ENCODE measurements at places on chromosomes 5 and 9. TPM values are rescaled to one million over a fixed set of nuclear protein-coding genes. Genes with fewer than 3 reads are reported as not detected.
A peak's percentile ranks its signal among the peaks of the same experiment; 100 is the strongest.

Gene ANKRD20A1
- 0.77 TPM for total RNA-seq

DNA sequence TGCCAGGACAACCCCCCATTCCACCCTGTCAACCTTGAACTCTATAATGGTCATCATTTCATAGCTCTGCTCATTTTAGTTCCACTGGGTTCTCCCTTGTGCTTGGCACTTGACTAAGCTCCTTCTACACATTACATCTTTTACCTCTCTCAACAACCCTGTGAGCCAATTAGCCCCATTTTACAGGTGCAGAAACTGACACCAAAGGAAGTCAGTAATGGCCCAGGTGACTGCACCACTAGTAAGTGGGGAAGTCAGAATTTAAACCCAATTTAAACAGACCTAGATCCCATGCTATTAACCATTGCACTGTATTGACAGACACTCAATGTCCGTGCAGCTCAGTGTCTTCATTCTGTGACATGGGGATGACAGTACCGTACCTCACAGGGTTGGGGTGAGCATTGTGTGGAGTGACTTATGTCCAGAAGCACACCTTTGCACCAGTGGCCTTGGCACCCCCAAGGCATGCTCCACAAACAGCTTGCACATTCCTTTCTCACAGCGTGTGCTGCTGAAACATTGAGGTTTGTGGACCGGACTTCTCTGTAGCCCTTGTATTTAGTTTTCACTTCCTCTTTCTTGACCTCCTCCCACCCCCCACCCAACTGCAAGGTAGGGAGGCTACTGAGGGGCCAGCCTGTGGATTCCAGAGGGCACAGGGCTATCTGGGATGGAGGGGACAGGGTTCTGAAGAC is 23.1 kb downstream of the IRF1 start:
- H3K27me3 ChIP-seq, result no peaks in the 10 kb centered on the region
- no peak overlapping the region for H3K4me3 ChIP-seq
- H3K4me1 ChIP-seq, result peaks cover 25% of the 10 kb centered on the region
- no peak overlapping the region for H3K27ac ChIP-seq

GRCh38 chr5:119829341-119829740 is 200.0 kb downstream of the FAM170A start:
- no peak overlapping the region for H3K27ac ChIP-seq
- no peaks in the 10 kb centered on the region for H3K36me3 ChIP-seq
- no peaks in the 10 kb centered on the region for H3K27me3 ChIP-seq
- H3K4me1 ChIP-seq, result no peaks in the 10 kb centered on the region
- H3K4me3 ChIP-seq, result no peak overlapping the region

Gene CAVIN4
- not detected for total RNA-seq

DNA sequence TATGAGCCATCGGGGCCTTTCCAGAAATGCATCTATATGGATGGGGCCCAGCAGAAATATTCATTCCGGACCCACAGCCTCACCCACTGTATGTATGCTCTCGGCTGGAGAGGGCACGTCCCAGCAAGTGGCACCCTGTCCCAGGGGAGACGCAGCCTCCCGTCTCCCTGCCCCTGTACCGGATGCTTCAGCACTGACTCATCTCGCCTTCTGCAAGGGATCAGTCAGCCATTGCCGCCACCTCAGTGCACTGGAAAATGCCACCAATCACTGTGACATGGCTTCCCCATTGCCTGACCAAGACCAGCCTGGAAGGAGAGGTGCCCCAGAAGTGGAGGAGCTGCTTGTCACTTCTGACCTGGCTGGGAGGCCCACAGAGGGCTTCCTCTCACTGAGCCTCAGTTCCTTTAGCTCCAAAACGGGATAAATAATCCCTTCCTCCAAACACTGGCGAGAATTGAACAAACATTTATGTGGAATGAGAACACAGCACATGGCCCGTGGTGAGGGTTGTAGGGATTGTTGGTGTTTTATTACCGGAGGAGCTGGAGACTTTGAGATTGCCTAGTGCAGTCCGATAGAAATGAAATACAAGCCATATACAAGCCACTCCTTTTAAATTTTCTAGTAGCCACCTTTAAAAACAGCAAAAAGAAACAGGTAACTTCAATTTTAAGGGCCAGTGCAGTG is 43.9 kb upstream of the ORM1 start:
- H3K27ac ChIP-seq, result no peak overlapping the region
- H3K36me3 ChIP-seq, result no peaks in the 10 kb centered on the region
- no peak overlapping the region for H3K4me3 ChIP-seq
- no peaks in the 10 kb centered on the region for H3K27me3 ChIP-seq
- DNase-seq, result peak; percentile 16
- H3K4me1 ChIP-seq, result peaks cover 10% of the 10 kb centered on the region

DNA sequence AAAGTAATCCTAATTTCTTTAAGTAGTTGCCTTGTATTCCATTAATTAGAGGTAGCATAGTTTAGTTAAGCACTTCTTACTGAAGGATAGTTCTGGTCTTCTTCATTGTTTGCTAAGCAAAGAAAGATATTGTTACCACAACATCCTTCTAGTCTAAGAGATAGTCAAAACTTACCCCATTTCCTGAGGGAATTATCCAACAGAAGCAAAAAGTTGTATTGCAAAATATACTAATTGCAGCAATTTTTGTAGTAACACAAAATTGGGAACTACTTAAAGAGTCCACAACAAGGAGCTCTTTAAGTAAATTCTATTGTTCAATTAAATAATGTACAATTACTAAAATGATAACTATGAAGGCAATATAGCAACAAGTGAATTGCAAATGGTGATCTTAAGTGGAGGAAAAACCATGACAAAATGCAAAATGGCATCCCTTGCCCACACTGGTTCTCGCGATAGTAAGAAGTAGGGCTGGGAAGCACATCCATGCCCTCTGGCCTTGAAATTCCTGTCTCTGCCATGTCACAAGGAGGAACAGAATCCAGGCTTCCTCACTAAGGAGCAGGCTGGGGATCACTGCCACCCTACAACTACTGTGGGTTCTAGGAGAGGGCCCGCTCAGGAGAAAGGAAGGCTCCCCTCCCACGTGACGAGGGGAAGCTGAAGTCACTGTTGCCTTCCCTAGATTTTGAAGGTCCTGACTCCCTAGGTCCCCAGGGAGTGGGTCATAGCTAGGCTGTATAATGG is 23.3 kb upstream of the MEGF9 start:
- no peak overlapping the region for H3K27ac ChIP-seq
- no peaks in the 10 kb centered on the region for H3K4me1 ChIP-seq
- no peak for DNase-seq
- H3K4me3 ChIP-seq, result no peak overlapping the region

Gene ADGRD2
- not detected for total RNA-seq

- no peaks in the 10 kb centered on the region for H3K4me1 ChIP-seq
- no peak for DNase-seq
- H3K27me3 ChIP-seq, result no peaks in the 10 kb centered on the region
- H3K27ac ChIP-seq, result no peak overlapping the region
Observed at GRCh38 chr5:15320871-15321270, 179.1 kb upstream of the FBXL7 start.

Gene ZBTB26
- 11.2 TPM for total RNA-seq

Gene GRIN3A
- 0.15 TPM for total RNA-seq

- H3K27ac ChIP-seq, result no peak overlapping the region
- no peaks in the 10 kb centered on the region for H3K36me3 ChIP-seq
- peak; percentile 74 for DNase-seq
Observed at GRCh38 chr9:34403554-34404380, 27.1 kb upstream of the MYORG start.

- H3K36me3 ChIP-seq, result no peaks in the 10 kb centered on the region
- H3K4me3 ChIP-seq, result no peak overlapping the region
- H3K27ac ChIP-seq, result no peak overlapping the region
- H3K27me3 ChIP-seq, result no peaks in the 10 kb centered on the region
Observed at GRCh38 chr5:61689153-61689846, 357.2 kb downstream of the ZSWIM6 start.

GRCh38 chr5:125267636-125268248 is 521.3 kb upstream of the ZNF608 start:
- H3K27ac ChIP-seq, result no peak overlapping the region
- H3K4me3 ChIP-seq, result no peak overlapping the region
- H3K4me1 ChIP-seq, result no peaks in the 10 kb centered on the region
- H3K27me3 ChIP-seq, result no peaks in the 10 kb centered on the region
- DNase-seq, result no peak
- no peaks in the 10 kb centered on the region for H3K36me3 ChIP-seq

DNA sequence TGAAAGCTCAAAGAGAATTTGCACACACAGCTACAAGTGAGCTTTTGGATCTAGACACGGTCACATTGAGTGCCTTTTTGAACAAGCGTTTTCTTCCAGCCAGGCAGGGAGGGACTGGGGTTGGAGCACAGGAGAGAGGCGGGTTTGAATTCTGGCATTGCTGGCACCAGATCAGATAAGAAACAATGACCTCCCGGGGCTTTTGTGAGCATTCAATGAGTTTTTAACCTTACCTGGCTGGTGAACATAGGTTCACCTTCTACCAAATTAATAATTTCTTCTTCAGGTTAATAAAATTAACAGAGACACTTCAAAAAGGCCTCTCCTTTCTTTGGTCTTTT is 312.9 kb upstream of the MSX2 start:
- no peak for DNase-seq
- H3K27ac ChIP-seq, result no peak overlapping the region
- no peaks in the 10 kb centered on the region for H3K4me1 ChIP-seq
- no peak overlapping the region for H3K4me3 ChIP-seq
- no peaks in the 10 kb centered on the region for H3K27me3 ChIP-seq

Gene SLC46A2
- total RNA-seq, result 0.12 TPM
